Peyer's patch (tissue), 4 donors: ENCODE measurements at places on chromosomes 12 and 14. TPM values are rescaled to one million over a fixed set of nuclear protein-coding genes. Genes with fewer than 3 reads are reported as not detected.

Gene ACRBP
- 9.0 TPM for total RNA-seq

Gene WNT1
- not detected for total RNA-seq

Gene IL31
- not detected for total RNA-seq

Gene A2M
- 80.6 TPM for total RNA-seq

Gene VDR
- total RNA-seq = 162 TPM

Gene NANOG
- not detected for total RNA-seq

Gene HIGD1C
- not detected for total RNA-seq

Gene BDKRB2
- total RNA-seq = 17.4 TPM

Gene CLEC14A
- total RNA-seq = 9.3 TPM

Gene SLCO1B1
- not detected for total RNA-seq

- DNase-seq = no peak
Measured at GRCh38 chr12:91991399-91992187, 154.1 kb downstream of the BTG1 start.

GRCh38 chr14:75025876-75026275, 23.2 kb downstream of the EIF2B2 start:
- DNase-seq = no peak

DNA sequence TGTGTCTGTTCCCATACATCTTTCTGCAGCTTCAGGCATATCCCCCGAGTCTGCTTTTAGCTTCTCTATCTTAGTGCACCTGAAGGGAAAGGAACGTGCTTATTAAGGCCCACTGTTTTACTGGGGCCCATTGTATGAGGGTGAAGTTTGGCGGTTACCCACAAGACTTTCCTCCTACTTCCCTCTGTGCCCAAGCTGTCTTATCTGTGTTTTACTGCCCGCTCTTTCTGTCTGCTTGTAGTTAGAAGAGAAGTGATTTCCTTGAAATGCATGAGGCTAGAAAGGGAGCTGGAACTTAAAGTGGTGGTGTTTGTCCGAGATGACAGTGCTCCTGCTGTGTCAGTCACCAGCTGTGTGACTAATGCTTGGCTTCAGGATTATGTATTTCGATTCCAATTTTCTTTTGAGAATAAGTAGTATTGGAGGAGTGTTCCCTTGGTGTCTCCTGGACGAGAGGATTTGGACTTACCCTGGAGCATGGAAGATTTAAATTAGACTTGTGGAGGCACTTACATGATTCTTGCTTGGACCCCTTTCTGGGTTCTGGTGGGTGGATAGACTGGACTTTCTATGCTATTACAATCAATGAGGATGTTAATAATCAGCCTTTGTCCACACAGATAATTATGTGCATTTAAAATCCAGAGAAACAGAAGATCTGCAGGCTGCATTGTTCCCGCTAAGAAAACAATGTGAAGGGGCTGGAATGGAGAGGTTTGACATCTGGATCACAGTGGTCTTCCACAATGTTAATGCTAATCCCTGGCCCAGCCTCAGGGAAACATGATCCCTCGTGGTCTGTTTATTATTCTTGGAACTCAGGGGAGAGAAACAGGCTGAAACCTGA, 13.9 kb upstream of the KRT86 start:
- DNase-seq = no peak

GRCh38 chr12:90069711-90070110, 361.1 kb upstream of the ATP2B1 start:
- DNase-seq = no peak

- DNase-seq = no peak
Measured at GRCh38 chr12:55172686-55173085, 46.5 kb downstream of the OR9K2 start.

GRCh38 chr14:93103392-93104080, 12.2 kb downstream of the ITPK1 start:
- DNase-seq = peak; percentile 73

DNA sequence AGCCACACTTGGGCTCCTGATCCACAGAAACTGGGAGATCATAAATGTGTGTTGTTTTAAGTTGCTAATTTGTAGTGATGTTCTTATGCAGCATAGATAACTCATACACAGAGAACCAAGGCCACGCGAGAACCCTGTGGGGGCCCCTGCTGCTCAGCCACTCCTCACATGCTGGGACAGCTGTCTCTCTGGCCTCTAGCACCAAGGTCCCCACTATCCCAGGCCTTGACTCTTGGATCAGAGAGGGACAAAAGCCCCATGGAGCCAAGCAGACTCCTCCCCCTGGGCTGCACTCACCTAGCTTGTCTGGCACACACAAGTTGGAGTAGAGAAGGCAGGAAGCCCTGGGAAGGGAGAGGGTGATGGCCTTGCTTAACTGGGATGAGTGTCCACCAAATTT, 11.3 kb downstream of the PLD4 start:
- no peak for DNase-seq

GRCh38 chr12:39401459-39401858, 41.5 kb downstream of the KIF21A start:
- DNase-seq = no peak

DNA sequence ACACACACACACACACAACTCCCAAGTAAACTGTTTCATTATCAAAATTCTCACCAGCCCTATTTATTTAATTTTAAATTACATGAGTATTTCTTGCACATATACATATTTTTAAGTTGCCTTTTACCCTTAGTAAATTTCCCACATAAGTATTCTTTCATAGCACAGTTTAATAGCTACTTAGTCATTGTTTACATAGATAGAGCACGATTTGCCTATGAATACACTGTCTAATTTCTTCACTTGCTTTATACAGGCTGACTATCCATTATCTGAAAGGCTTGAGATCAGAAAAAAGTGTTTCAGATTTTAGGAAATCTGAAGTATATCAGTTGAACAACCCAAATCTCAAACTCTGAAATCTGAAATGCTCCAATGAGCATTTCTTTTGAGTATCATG, 30.9 kb downstream of the NIN start:
- DNase-seq = no peak

DNA sequence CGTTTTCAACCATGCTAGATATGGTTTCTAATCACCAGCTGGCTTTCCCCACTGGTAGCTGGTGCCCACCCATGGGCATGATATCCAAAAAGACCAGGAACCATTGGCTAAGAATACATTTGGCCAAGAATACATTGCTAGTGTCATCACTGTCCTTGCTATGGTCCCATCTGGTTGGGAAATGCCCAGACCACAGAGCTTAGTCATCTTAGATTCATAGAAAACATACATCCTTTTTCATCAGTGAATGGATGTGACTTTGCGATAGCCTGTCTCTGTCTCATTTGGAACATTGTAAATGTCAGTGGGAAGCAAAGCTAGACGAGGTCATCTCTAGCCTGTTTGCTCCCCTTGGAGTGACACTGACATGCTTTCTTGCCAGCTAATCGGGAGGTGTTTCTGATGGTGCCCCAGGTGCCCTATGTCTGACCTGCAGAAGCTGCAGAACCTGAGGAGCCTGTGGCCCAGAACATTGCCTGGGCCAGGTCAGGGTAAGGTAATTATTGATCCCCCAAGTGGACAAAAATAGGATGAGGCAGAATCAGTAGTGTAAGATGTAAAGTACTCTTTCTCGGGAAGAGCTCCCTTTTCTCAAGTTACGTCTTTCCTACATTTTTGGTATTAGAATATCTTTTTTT, 194.8 kb downstream of the SLC41A2 start:
- DNase-seq = no peak

- DNase-seq = no peak
Measured at GRCh38 chr14:31336646-31337045, 83.7 kb downstream of the HEATR5A start.

GRCh38 chr14:24394275-24394674, 4.5 kb upstream of the NYNRIN start:
- no peak for DNase-seq

GRCh38 chr14:41749429-41749828, 142.8 kb downstream of the LRFN5 start:
- no peak for DNase-seq

DNA sequence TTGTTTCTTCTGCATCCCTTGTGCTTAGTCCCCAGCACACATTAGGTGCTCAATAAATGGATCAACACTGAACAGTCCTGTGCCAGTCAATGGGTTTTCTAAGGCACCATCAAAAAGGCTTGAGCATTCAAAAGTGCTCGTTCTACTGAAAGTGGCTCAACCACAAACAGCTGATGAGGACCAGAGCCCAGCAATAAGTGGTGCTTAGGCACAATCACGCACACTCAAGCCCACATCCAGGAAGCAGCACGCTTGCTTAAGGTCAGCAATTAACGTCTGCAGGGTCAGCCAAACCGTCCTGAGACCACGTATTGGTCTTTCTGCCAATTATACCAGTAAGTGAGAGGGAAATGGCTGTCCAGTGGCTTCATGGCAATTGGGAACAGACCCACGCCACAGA, 56.5 kb downstream of the PRIMA1 start:
- no peak for DNase-seq

GRCh38 chr12:13028825-13029570, 15.2 kb upstream of the FAM234B start:
- DNase-seq = no peak

- DNase-seq = no peak
Measured at GRCh38 chr12:2286047-2286446, 233.3 kb downstream of the CACNA1C start.

- DNase-seq = no peak
Measured at GRCh38 chr12:127381681-127382080, 885.3 kb upstream of the TMEM132C start.

DNA sequence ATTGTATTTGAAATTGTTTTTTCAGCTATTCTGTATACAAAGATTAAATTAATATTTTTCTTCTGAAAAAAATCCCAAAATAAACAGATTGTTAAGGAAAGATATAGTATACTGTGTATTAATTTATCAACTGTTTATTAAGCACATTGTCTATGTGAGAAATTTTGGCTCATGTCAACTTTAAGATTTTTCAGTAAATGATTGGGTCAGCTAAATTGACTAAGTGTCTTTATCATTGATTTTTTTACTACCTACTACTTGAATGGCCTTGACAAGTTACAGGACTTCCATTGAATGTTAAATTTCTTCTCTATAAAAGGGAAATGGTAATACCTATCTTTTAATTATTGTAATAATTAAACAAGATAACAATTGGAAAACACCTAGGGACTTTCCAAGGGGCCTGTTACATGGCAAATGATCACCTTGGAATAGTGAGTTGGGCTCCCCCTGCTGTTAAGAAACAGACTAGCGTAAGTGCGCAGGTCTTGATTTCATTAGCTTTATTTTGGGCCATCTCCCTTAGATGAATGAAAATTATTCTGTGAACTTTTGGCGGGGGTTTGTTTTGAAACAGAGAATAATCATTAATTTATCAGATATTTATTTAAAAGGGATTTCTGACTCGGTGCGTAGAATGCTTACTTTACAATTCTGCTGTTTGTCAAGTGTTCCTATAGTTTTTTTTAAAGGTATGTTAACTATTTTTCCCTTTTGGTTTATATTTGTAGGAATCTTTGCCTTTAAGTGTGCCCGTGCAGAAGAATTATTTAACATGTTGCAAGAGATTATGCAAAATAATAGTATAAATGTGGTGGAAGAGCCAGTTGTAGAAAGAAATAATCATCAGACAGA, 14.5 kb upstream of the CCT2 start:
- peak; percentile 78 for DNase-seq

GRCh38 chr12:85849344-85849743, 13.1 kb upstream of the RASSF9 start:
- DNase-seq = no peak

GRCh38 chr12:100646896-100647295, 73.4 kb downstream of the GAS2L3 start:
- no peak for DNase-seq

- DNase-seq = no peak
Measured at GRCh38 chr12:46686267-46686942, 139.4 kb downstream of the SLC38A4 start.

GRCh38 chr12:4276524-4277204, 3.1 kb downstream of the CCND2 start:
- peak; percentile 95 for DNase-seq

GRCh38 chr12:52182898-52183543, 8.8 kb downstream of the KRT80 start:
- DNase-seq = no peak

GRCh38 chr14:92542766-92543554, 29.4 kb downstream of the RIN3 start:
- peak; percentile 18 for DNase-seq

DNA sequence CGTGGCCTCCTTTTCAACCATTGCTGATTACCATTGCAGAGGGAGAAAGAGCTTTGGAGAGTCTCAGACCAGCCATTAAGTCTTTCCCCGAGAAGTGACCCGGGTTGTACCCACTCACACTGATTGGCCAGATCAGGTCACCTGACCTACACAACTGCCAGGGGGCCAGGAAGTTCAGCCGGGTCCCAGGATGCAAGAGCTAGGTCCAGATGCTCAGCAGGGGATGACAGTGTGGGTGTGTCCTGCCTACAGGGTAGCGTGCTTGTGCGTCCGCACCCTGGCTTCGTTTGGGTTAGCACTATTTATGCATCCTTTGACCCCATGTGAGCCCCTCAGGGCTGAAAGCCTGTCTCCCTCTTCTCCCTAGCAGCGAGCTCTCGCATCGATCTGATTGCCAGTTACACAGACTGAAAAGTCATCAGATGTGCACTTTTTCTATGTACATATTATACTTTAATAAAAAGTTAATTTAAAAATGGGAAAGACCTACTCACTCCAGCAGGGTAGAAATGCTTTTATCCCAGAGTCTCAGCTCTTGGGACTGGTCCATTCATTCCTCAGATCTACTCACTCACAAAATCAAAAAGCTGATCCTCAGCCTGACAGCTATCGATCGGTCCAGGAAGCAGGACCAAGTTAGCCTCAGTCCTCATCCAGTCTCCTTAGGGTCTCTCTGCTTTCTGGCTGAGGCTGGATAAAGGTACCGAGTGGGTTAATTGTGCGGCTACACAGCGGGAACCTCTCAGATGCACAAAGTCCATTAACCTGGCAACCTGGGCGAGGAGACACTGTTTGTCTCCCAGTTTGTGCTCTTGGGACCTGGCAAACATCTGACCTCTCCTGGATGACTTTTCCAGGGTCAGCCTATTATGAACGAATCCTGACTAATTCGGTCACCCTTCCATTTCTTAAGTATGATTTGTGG, 68.0 kb downstream of the SERPINA3 start:
- no peak for DNase-seq

DNA sequence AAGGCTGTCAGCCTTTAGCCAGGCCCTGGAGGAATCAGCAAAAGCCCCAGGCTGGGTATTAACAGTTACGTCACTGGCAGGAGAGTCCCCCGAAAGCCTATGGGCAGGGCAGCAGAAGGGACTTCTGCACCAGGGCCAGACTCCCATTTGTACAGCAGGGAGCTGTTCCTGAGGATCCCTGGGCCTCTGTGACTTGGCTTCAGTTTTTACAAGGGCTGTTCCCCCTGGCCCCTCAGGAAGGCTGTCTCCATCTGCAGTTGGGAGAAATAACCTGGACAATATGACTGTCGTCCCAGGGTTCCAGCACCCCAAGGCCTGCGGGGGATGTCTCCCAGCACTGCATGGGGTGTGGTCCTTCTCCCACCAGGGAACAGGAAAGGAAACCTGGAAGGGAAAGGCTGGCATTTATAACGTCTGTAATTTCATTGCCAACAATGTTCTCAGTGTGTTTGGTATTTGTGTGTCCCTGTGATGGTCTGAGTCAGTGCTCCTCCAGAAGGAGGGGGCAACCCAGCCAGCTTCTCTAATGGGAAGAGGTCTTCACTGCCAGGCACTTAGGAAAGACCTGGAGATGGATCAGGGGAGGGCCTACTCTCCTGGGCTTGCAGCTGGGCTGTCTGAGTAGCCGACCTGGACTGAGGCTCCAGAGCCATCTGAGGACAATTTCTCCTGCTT, 42.4 kb downstream of the ERH start:
- DNase-seq = no peak

GRCh38 chr12:29314416-29314815, 66.6 kb downstream of the ERGIC2 start:
- DNase-seq = no peak
